Fibroblast of mammary gland (primary cell): ENCODE measurements at places on chromosomes 1 and 21.

- no peak for DNase-seq
These were observed 5.3 kb upstream of the DPH5 start for GRCh38 chr1:101030881-101031280.

DNA sequence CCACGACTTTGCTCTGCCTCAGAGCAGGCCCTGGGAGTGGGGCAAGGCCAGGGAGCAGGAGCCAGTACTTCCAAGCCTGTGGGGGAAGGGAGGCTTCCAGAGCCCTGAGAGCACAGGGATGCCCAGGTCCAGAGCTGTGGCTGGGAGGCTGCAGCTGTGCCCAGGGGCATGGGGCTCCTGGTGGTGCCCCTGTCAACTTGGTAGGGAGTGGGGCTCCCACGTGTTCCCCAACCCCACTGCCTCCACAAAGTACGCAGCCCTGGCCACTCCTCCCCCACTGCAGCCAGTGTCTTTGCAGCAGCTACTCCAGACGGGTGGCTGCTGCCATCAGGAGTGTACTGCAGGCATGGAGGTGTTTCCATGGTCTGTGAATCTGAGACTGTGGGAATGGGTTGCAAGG is 294.1 kb upstream of the SNX7 start:
- no peak for DNase-seq

DNA sequence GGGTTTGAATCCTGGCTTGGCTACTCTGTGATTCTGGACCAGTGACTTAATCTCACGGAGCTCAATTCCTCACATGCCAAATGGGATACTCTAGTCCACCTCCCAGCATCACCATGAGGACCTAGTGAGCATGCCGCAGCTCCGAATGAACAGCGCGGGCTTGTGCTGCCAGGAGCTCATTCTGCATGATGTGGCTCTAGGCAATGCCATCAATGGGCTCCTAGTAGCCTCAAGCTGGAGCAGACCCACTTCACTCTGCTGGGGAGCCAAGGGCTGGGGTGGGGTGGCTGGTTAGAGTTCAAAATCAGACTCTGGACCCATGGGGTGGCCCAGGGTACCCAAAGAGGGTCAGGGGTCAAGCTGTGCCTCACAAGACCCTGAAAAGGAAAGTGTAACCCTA is 41.5 kb downstream of the CDK18 start:
- DNase-seq = no peak

- no peak for DNase-seq
These were observed 402.9 kb downstream of the PTPRU start for GRCh38 chr1:29639156-29639736.

DNA sequence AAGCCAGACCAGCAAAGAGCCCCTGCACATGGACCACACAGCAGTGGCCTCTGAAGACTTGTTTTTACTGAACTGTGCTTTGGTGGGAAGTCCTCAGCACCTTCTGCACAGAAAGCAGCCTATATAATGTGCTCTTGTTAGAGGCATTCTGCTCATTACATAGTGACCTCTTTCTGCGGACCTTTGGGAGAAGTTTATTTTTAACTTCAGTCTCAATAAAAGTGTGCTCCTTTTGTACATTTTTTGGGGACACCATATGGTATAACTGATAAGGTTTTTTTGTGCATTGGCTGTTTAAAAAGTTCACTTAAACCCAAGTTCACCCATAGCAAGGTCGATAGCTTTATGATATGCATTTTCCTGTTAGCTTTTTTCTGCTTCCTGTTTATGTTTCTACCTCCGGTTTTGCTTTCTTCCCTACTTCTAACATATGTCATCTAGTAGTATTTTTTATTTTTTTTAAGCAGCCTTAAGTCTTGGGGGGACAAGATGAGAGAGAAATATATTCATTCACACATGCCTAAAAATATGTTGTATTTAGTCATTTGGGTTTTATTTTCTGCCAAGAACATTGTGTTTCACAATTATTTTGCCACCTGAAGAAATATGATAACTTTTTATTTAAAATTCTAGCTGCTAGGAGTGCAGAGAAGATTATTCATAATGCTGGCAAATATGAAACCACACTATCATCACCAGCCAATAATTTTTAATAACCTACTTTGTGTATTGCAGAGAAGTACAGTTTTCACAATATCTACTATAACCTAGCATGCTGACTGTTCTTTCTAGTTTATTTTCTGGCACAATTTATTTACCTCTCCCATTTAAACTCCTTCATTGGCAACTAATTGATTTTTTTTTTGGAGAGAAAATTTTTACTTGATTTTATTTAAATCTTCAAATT is 22.9 kb upstream of the SLC19A2 start:
- peak; percentile 37 for DNase-seq

DNA sequence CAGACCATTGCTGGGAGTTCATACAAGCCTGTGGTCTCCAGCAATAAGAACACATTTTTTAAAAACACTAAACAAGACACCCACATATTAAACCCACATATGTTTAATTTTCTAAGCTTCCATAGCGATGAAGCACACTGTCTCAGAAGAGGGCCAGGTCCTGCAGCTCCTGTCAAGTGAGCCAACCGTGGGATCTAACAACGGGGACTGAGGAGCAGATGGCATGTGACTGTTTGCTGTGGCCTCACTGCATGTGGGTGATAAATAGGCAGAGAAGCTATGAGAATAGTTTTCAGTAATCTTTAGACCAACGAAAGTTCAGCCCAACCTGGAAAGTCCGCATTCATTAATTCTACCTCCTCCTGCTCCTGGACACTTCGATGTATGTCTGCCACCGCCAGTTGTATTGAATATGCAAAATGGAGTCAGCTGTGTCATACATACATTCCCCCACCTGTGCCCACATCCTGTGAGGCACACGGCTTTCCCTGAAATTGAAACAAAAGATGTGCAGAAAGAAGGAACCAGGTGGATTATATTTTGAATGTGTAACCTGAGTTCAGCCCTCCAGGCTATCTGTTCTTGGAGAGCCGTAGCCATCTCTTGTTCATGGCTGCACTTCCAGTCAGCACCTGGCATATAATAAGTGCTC is 88.2 kb downstream of the MIS18A start:
- DNase-seq = no peak

DNA sequence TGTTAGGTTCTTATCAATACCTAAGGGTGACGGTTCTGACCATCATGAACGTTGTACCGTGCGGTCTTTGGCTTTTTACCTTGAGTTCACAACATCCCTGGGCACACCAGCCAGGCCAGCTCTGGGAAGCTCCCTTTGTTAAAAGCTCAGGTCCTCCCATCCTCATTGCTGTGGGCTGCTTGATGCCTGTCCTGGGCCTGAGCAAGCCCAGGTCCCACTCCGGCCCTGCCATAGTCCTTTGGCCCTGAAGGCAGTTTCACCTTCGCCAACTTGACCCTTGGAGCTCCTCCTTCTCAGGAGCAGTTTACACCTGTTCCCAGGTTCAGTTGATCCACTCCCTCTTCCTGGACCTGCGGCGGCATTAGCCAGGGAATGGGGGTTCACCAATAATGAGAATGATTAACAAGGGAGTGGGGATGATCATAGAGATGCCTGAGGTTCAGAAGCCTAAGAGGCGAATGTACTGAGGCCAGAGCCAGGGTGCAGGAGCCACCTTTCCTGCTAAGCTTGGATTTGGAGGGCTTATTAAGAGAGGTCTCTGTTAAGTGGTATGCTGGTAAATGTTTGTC is 40.2 kb downstream of the DHCR24 start:
- no peak for DNase-seq

DNA sequence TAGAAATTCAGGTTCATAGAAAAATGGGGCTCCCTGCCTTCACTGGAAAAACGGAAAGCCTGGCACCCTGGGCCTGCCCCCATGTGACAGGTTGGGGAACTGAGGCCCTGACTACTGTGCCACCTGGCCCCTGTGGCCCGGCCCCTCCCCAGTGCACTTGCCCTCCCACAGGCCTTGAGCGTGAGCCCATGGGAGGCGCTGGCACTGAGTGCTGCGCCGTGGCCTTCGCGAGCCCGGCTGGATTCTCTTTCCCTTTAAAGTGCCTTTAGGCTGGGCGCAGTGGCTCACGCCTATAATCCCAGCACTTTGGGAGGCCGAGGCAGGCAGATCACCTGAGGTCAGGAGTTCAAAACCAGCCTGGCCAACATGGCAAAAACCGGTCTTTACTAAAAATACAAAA is 45.7 kb downstream of the SLC37A1 start:
- no peak for DNase-seq

- peak; percentile 81 for DNase-seq
These were observed 99.6 kb downstream of the EIF4G3 start for GRCh38 chr1:21077085-21077484.
